ENCODE measurements at places on chromosomes 1 and 21. TPM values are rescaled to one million over a fixed set of nuclear protein-coding genes. Genes with fewer than 3 reads are reported as not detected.

FCER1G gene
- total RNA-seq, result 29.4 TPM

GRCh38 chr21:25733859-25734653 lies 648 bp downstream of the ATP5PF start:
- DNase-seq, result no peak

GBP7 gene
- total RNA-seq, result not detected

CD84 gene
- 10.9 TPM for total RNA-seq
